Diencephalon (tissue), 1 donor: ENCODE measurements at places on chromosomes 1 and 21. TPM values are rescaled to one million over a fixed set of nuclear protein-coding genes. Genes with fewer than 3 reads are reported as not detected.

F5 gene
- total RNA-seq = 0.92 TPM

AVPR1B gene
- 0.23 TPM for total RNA-seq

CASZ1 gene
- 2.3 TPM for total RNA-seq

TRAF3IP3 gene
- total RNA-seq = 0.46 TPM

NES gene
- 48.7 TPM for total RNA-seq

EVA1C gene
- total RNA-seq = 2.1 TPM

HIVEP3 gene
- total RNA-seq = 9.7 TPM

MROH9 gene
- total RNA-seq = not detected

RNF186 gene
- not detected for total RNA-seq

THEM5 gene
- total RNA-seq = not detected

TEDDM1 gene
- total RNA-seq = not detected

LRRC3 gene
- 5.8 TPM for total RNA-seq

CD5L gene
- 0.69 TPM for total RNA-seq

SH2D1B gene
- not detected for total RNA-seq

DCAF6 gene
- total RNA-seq = 65.7 TPM

CA6 gene
- total RNA-seq = not detected

ACTN2 gene
- 9.7 TPM for total RNA-seq

C1orf56 gene
- 3.0 TPM for total RNA-seq

KRTAP23-1 gene
- not detected for total RNA-seq

S100A12 gene
- total RNA-seq = 4.8 TPM

GBP5 gene
- total RNA-seq = 0.23 TPM

S100B gene
- 57.0 TPM for total RNA-seq

VWA1 gene
- 5.3 TPM for total RNA-seq

TOR1AIP1 gene
- total RNA-seq = 31.6 TPM

TXNIP gene
- total RNA-seq = 93.9 TPM

BMP8A gene
- 1.2 TPM for total RNA-seq

ZYG11A gene
- 0.92 TPM for total RNA-seq

ZBTB8A gene
- total RNA-seq = 25.8 TPM

SLC26A9 gene
- total RNA-seq = not detected

LCE1B gene
- not detected for total RNA-seq
